ENCODE measurements at places on chromosomes 13 and 19.

- DNase-seq: no peak
Measured at GRCh38 chr19:29953352-29954247, 11.6 kb downstream of the URI1 start.

DNA sequence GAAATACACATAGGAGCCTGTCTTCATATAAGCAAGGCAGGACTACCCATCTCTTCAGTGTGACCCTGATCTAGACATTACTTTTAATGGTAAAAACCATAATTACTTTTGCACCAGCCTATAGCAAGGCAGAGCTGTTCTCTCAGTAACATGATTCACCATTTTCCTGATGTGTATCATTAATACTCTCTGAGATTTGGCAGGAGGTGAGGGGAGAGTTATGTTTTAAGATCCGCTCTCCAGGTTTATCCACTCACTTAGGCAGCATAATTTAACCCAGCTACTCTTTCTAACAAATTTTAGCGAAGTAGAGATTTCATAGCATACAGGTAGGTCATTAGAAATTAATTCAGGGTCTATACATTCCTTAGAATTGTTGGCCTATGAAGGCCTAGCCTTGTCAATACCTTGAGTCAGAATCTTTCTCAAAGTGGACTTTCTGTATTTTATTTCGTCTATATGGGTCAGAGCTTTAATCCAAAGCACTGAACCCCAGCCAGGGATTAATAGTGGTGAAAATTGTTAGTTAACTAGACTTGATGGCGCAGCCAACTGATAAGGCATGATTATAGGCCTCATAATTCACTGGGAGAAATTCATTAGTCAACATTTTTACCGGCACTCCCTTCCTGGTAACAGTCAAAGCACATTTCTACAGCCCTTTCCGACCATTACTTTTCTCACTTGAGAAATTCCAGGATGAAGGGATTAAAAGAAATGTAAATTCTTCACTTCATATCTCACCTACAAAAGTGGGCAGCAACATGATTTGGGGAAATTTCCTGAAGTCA is 955.1 kb downstream of the DIAPH3 start:
- no peak for DNase-seq

GRCh38 chr19:4524808-4525562 is 6.7 kb upstream of the PLIN4 start:
- DNase-seq: peak; percentile 49

DNA sequence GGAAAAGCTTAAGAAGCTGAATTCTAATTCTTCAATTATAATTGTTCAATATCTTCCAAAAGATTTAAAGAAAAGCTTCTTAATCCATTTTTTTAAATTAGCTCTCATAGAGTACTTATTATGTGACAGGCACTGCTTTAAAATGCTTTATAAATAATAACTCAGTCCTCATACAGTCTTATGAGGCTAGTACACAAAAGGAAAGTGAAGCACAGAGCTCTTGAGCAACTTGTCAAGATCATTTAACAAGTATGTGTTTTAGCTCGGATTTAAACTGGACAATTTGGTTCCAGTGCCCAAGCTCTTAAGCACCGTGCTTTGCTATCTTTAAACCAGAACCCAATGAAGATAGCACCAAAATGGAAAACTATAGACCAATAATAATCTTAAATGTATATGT is 106.1 kb downstream of the DHRS12 start:
- no peak for DNase-seq

DNA sequence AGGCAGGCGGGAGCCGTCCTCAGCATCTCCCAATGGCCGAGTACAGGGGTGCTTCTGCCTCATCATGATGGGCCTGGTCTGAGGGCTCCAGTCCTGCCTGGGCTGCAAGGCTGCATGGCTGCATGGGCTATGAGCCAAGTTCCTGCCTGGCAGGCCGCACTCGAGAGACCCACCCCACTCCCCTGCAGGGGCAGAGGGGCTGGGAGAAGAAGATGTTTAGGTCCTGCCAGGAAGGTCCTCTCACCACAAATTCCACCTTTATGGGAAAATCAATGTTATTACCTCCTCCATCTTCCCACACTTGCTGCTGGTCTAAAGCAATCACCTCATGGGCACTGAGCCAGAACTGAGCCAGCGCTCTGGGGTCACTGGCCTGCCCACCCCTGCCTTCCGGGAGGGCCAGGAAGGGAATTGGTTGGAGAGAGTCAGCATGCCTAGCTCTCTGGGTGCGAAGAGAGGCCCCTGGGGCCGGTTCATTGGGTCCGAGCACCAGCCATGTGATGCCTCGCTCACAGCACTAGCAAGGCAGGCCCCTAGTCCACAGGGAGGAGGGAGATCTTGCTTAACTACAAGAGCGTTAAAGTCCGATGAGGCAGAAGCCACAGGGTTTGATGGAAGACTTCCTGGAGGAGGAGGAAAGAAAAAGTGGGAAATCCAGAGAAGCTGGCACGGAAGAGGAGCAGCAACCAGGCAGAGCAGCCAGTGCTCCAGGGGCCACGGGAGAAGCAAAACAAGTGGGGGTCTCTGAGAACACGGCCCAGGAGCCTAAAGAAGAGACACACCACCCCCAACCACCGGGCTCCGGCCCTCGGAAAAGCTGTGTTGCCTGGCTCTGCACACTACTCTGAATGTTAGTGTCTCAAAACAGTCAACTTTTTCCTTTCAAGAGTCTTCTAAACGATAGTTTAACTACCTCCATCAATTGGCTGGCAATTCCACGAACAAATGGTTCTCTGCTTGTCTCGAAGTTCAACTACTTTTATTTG is 63.1 kb downstream of the CEBPG start:
- no peak for DNase-seq

DNA sequence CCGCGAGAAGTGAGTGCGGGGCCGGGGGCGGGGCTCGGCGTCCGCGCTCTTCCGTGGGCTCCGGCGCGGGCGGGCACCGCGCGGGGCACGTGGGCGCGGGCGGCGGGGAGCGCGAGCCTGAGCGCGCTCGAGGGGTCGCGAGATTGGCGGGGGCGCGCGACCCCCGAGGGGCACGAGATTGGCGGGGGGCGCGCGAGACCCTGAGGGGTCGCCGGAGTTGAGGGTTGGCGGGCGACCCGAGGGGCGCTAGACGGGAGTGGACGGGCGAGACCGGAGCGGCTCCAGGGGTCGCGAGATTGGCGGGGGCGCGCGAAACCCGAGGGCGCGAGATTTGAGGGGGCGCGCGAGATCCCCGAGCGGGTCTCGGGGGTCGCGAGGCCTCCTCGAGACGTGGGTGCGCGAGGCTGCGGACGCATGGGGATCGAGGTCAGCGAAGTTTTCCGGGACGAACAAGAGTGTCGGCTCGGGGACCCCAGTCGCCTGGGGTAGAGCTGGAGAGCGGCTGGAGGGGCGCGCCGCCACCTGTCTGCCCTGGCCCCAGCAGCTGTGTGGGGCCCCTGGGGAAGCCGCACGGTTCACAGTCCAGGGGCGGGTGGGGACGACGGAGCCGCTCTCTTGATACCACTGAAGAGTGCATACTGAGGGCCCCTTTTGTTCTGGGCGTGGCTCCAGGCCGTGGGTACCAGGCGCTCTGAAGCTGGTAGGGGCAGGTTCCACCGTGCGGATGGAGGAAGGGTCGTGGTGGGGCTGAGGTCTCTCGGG is 682 bp downstream of the SSBP4 start:
- DNase-seq: no peak

DNA sequence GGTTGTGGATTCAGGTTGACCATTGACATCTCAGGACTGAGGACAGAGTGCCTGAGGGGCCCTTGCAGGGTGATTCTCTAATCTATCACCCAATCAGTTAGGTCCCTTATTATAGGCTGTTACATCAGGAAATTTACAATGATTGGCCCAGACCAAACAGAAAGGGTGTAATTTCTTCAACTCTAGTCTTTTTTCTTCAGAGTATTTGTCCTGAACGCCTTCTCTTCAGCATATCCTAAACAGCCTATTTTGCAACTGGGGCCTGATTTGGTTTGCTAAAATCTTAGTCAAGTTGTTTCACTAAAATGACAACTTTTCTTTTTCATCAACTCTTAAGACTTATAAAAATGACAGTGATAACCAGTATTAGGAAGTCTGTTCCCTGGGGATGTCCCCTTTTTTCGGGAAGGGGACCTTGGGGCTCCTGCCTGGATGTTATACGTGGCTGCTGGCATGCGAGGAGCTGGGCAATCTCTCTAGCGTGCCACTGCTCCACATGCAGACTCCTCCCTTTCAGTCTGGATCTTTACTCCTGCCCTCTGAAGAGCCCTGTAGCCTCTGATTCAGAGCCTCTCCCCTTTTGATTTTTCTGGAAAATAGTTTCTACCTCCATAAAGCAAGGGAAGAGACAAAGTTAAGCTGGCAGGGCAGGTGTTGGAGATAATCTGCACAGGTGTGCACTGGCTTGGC is 19.6 kb upstream of the GTF2F2 start:
- no peak for DNase-seq
